Activated T-helper 2 cell treated with anti-CD3 and anti-CD28 coated beads, Interferon-gamma antibody, Interleukin-2, Interleukin-4, amounts not matched to agents 10 μg/mL and 5 μg/mL and 100 μg/mL, durations not matched to agents 14 hours and 24 hours and 36 hours (primary cell): ENCODE measurements at places on chromosomes 1 and 21. TPM values are rescaled to one million over a fixed set of nuclear protein-coding genes. Genes with fewer than 3 reads are reported as not detected.

- H3K36me3 ChIP-seq: no peaks in the 10 kb centered on the region
- no peak overlapping the region for H3K27ac ChIP-seq
- no peak for DNase-seq
- no peak overlapping the region for H3K4me3 ChIP-seq
These were observed 72.9 kb downstream of the CCDC185 start for GRCh38 chr1:223466151-223466550.

GRCh38 chr1:71298633-71299032, 217.8 kb upstream of the ZRANB2 start:
- DNase-seq: no peak
- no peaks in the 10 kb centered on the region for H3K27me3 ChIP-seq
- H3K4me3 ChIP-seq: no peak overlapping the region
- no peak overlapping the region for H3K27ac ChIP-seq
- no peaks in the 10 kb centered on the region for H3K4me1 ChIP-seq

- no peak for DNase-seq
- H3K36me3 ChIP-seq: no peaks in the 10 kb centered on the region
- no peak overlapping the region for H3K4me3 ChIP-seq
- no peak overlapping the region for H3K27ac ChIP-seq
These were observed 185.2 kb downstream of the FAF1 start for GRCh38 chr1:50774759-50775351.

- H3K27me3 ChIP-seq: no peaks in the 10 kb centered on the region
- H3K36me3 ChIP-seq: peaks cover 16% of the 10 kb centered on the region
- no peak for DNase-seq
- peaks cover 5% of the 10 kb centered on the region for H3K4me1 ChIP-seq
- no peak overlapping the region for H3K27ac ChIP-seq
- H3K4me3 ChIP-seq: no peak overlapping the region
These were observed 18.8 kb downstream of the RNF115 start for GRCh38 chr1:145805057-145805456.

- H3K4me3 ChIP-seq: no peak overlapping the region
- H3K36me3 ChIP-seq: peaks cover 32% of the 10 kb centered on the region
- no peak overlapping the region for H3K27ac ChIP-seq
- no peak for DNase-seq
- H3K27me3 ChIP-seq: no peaks in the 10 kb centered on the region
- peaks cover 19% of the 10 kb centered on the region for H3K4me1 ChIP-seq
These were observed 7.6 kb upstream of the GBP4 start for GRCh38 chr1:89206373-89206772.

- H3K36me3 ChIP-seq: peaks cover 22% of the 10 kb centered on the region
- peak overlapping the region; percentile 99 for H3K27ac ChIP-seq
- H3K4me1 ChIP-seq: peaks cover 94% of the 10 kb centered on the region
- DNase-seq: no peak
These were observed 117.3 kb upstream of the IRF2BP2 start for GRCh38 chr1:234727018-234727940.

DNA sequence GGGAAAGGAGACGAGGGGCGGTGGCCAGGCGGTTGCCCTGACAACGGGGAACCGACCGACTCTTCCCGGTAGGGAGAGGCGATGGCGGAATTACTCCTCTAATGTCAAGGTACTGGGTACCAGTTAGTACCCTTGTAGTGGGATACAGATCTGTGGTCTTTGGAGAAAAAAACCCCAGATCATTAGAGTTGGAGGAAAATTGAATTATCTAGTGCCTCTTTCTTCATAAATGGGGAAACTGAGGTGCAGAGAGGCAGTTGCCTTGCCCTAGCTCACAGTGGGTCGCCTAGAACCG, 545 bp upstream of the PEF1 start:
- no peaks in the 10 kb centered on the region for H3K27me3 ChIP-seq
- peak overlapping the region; percentile 96 for H3K4me3 ChIP-seq
- peaks cover 15% of the 10 kb centered on the region for H3K4me1 ChIP-seq
- peak overlapping the region; percentile 100 for H3K27ac ChIP-seq
- H3K36me3 ChIP-seq: no peaks in the 10 kb centered on the region

- H3K27ac ChIP-seq: no peak overlapping the region
- DNase-seq: no peak
- H3K4me1 ChIP-seq: peaks cover 29% of the 10 kb centered on the region
- peaks cover 21% of the 10 kb centered on the region for H3K36me3 ChIP-seq
- no peak overlapping the region for H3K4me3 ChIP-seq
These were observed 151.9 kb downstream of the NTPCR start for GRCh38 chr1:233102341-233102740.

DNA sequence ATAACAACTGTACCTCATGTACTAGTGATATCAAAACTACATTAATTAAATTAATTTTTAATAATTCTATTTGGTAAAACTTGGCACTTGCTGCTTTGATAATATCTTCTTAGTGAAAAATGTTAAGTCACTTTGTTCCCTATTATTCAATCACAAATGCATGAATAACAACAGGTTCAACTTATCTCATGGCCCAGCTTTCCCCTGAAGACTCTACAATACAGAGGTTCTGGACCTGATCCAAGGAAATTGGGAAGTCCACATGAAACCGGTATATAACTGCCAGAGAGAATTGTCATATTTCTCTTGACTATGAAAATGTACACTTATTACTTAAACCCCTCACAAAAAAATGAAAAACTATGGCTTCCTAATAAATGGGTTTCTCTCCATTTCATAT, 33.9 kb upstream of the PTPRC start:
- no peaks in the 10 kb centered on the region for H3K27me3 ChIP-seq
- H3K4me1 ChIP-seq: peaks cover 52% of the 10 kb centered on the region
- no peak for DNase-seq
- no peak overlapping the region for H3K27ac ChIP-seq
- no peak overlapping the region for H3K4me3 ChIP-seq
- peaks cover 21% of the 10 kb centered on the region for H3K36me3 ChIP-seq

GRCh38 chr21:38777531-38777930, 28.2 kb upstream of the ETS2 start:
- peaks cover 22% of the 10 kb centered on the region for H3K36me3 ChIP-seq
- H3K4me1 ChIP-seq: peaks cover 56% of the 10 kb centered on the region
- DNase-seq: no peak
- H3K4me3 ChIP-seq: no peak overlapping the region

DNA sequence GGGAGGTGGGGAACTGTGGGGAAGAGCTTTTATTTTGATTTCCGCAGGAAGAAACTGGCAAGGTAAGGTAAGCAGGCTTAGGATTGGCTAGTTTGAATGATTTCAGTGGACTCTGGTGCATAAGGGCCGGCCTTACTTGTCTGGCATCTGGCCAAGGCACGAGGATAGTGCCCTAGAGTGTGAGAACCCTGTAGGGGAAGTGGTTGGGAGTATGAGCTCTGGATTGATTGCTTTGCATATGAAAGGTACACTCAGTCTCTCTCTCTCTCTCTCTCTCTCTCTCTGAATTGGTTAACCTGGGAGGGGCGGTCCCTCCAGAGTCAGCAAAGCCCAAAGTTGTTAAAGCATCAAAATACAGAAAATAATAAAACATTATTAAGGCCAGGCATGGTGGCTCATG, 463.0 kb downstream of the SIPA1L2 start:
- no peaks in the 10 kb centered on the region for H3K36me3 ChIP-seq
- H3K27ac ChIP-seq: no peak overlapping the region

DNA sequence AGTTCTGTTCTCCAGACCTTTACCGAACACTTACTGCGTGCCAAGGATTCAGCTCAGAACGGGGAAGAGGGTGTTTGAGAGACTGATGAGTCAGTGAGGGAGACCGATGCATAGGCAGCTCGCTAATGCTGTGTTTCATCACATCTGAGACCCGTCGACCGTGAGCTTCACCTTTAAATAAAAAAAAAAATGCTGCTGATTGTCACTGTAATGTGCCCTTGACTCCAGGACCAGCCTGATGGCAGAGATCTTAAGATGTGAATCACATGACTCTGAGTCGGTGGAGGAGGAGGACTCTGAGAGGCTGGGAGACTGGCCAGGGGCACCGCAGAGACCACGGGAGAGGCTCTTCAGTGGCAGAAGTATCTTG, 28.8 kb downstream of the SPSB1 start:
- H3K4me3 ChIP-seq: no peak overlapping the region
- DNase-seq: no peak
- no peaks in the 10 kb centered on the region for H3K27me3 ChIP-seq
- peaks cover 3% of the 10 kb centered on the region for H3K36me3 ChIP-seq

- H3K4me1 ChIP-seq: peaks cover 19% of the 10 kb centered on the region
- H3K27me3 ChIP-seq: no peaks in the 10 kb centered on the region
- no peak overlapping the region for H3K4me3 ChIP-seq
These were observed 23.3 kb upstream of the PTGFRN start for GRCh38 chr1:116886291-116886878.

DNA sequence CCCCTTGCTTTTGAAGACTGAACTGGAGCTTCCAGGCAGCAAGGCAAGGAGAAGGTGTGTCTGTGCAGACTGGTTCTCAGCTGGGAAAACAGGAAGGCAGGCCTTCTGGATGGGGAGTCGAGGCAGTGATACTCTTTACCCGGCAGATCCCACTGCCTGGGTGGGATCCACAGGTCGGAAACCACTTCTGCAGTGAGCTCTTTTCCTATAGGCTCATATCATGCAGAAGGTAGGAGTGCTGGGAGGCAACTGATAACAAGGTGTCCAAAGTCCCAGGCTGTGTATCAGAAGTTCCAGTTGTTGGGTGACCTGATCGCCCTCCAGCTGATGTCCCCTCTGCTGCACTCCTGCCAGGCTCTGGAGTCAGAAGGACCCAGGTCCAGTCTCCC, 17.1 kb downstream of the ACOT11 start:
- H3K27me3 ChIP-seq: no peaks in the 10 kb centered on the region
- H3K4me3 ChIP-seq: no peak overlapping the region
- no peak overlapping the region for H3K27ac ChIP-seq

DNA sequence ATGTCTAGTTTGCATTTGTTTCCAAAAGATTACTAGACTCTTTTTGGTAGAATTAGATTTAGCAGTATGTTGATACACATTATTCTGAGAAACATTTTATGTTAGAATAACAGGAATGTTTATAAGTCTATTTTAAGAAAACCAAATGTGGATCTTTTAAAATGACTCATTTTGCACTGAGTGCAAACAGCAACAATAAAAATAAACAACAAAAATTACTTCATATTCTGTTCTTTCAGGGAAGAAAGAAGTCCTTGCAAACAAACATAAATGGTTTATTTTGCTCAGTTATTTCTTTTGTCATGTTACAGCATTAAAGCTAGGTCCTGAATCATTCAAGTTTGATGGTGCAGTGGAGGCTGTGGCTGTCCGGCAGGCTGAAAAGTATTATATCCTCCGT, 106.8 kb upstream of the TENT5C start:
- H3K36me3 ChIP-seq: peaks cover 6% of the 10 kb centered on the region
- no peak for DNase-seq
- H3K4me3 ChIP-seq: no peak overlapping the region
- no peaks in the 10 kb centered on the region for H3K27me3 ChIP-seq
- no peak overlapping the region for H3K27ac ChIP-seq

- H3K4me3 ChIP-seq: no peak overlapping the region
- peaks cover 44% of the 10 kb centered on the region for H3K27me3 ChIP-seq
- no peak overlapping the region for H3K27ac ChIP-seq
- no peak for DNase-seq
These were observed 2.1 kb downstream of the CR1L start for GRCh38 chr1:207646944-207647579.

DNA sequence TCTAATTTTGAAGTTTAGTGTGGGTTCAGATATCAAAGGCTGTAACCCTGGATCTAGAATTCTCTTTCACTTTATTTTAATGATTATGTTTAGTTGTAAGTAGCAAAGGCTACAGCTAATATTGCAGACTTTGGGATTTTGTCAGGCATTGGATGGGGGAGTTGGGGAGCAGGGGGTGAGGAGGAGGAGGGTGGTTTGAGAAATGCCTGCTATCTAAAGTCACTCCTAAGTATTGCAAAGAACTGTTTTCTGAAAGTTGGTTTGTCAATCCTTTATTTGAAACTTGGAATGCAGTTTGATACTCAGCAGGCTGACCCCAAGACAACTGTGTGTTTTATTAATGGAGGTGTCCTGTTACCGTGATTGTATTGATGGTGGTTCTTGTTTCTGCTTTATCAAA, 1.2 kb downstream of the NTPCR start:
- H3K27ac ChIP-seq: peak overlapping the region; percentile 88
- no peak for DNase-seq
- H3K4me1 ChIP-seq: peaks cover 34% of the 10 kb centered on the region

DNA sequence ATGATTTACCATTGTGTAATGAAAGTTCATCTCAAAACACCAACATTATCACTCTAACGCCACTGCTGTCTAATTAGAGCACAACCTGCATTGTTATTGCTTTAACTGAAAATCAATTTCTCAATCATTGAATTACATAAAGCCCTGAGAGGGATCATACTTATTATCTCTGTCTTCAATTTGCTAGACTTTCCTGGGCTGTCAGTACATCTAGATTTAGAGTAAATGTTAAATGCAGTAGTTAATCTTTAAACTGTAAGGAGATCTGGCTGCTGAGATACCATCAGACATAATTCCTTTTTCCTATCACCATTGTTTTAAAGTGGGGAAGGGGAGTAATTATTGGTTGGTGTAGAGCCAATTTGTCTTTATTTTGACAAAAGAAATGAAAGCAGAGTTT, 1995.1 kb downstream of the MRPL39 start:
- no peak for DNase-seq
- H3K4me3 ChIP-seq: no peak overlapping the region
- H3K27ac ChIP-seq: no peak overlapping the region
- no peaks in the 10 kb centered on the region for H3K27me3 ChIP-seq

DNA sequence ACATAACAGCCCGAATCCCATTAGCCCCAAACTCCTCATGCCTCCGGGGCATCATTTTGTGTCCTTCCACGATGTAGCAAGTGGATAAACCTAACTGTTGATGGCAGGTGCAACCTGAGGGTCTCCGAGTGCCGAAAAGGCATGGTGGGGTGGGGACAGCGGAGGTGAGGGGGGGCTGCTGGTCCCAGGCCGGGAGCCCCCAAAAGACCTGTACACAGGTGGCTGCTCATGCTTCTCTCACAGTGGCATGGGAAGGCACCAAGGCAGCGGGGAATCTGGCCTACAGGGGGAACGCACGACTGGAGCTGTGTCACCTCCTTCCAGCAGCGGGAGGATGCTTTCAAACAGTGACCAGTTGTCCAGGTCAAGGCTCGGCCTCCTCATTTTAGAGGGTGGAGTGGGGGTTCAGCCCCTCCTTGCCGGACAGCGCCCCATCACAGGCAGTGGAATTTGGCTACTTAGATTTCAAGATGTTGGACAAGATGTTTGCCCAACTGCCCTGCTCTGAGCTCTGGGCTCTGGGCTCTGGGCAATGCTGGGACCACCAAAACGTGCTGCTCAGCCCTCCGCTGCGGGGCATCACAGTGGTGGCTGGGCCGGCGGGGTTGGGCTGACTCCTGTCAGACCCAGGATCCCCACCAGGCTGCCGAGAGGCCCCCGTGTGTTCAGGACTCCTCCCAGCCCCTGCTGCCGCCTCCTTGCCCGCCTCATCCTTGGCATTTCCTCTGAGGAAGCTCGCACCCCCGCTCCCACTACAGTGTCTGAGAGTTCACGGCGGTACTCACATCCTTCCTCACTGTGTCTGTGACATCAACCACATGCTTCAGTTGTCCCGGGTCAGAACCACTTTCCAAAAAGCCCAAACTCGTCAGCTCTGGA, 7.6 kb downstream of the DNMT3L start:
- H3K27ac ChIP-seq: no peak overlapping the region
- peaks cover 2% of the 10 kb centered on the region for H3K27me3 ChIP-seq

GRCh38 chr1:7912743-7913557, 27.7 kb downstream of the TNFRSF9 start:
- H3K36me3 ChIP-seq: peaks cover 16% of the 10 kb centered on the region
- H3K4me1 ChIP-seq: peaks cover 29% of the 10 kb centered on the region
- no peak overlapping the region for H3K4me3 ChIP-seq
- no peaks in the 10 kb centered on the region for H3K27me3 ChIP-seq
- H3K27ac ChIP-seq: peak overlapping the region; percentile 9

The CD52 gene
- total RNA-seq: 237 and 243 TPM in 2 replicates

The B3GALT2 gene
- not detected in 2 replicates for total RNA-seq

The S100A3 gene
- total RNA-seq: not detected in 2 replicates

The DCST1 gene
- total RNA-seq: 0.11 TPM in 1 of 2 replicates, not detected in the other

The ARMH1 gene
- total RNA-seq: 139 and 157 TPM in 2 replicates

The AQP10 gene
- not detected in 2 replicates for total RNA-seq

The ANKRD34A gene
- 4.1 TPM in 2 replicates for total RNA-seq
